ENCODE measurements at places on chromosomes 12 and 14.

DNA sequence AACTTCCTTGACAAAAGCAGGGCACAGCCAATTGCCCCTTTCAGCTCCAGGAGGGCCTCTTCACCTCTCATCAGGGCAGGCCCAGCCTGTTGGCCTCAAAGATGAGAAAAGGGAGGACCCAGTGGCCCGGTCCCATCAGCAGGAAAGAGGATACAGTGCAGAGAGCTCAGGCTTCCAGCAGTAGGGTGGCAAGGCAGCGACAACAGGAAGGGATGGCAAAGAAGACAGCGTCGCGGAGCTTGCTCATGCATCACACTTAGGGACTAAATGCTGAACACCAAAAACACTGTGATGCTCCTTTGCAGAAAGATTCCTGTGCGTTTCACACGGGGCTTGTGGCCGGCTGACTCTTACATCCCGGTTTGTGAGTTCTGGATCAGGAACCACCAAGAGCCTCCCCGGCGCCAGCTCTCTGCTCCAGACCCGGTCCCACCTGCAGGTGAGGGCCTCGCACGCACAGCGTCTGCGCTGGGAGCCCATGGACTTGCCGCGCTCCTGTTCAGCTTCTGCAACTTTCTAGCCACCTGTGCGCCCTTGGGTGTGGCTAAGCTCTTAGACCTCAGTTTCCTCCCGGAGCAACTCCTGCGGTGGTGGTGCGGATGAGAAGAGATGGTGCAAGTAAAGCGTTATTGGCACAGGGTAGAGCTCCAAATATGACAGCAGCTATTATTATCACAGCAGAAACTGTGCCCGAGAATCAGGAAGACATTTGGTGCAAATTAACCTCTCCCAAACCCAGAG is 15.3 kb upstream of the BCL7A start:
- DNase-seq, result no peak

DNA sequence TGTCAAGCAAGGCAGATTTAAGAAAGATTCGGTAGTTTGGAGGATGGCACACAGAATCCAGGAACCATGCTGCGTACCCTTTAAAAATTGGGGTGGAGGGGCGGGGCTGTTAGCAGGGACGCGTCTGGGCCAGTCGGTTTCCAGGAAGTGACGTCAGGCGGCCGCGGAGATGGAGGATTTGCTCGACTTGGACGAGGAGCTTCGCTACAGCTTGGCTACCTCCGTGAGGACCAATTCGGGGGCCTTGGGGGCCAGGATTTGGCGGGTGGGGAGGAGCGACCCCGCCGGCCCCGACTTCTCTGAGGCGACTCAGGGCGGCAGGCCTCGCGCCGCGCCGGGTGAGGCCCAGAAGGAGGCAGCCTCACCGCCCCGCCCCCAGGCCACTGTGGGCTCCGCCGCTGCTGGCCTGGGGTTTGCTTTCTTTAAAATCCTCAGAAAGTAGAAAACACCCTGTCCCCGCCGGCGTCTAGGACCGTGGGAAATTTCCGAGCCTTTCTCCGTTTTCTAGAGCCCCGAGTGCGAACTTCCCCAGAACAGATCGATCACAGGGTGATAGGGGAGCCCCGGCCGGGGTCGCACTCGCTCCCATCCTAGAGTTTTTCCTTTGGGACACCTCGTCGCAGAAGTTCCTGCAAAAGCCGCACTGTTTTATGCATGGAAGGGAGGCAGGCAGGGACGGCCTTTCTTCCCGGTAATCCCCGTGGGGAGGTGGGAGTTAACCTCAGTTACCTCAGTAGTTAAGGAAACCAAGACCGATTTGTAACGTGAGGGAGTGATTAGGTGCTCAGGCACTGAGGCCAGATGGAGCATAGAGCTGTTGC is at the start of gene IFT43:
TSS of gene IFT43 (plus strand) at position 146 of the 821 bp plus-strand sequence. CDS start at position 170, 24 bp downstream.
- peak; percentile 88 for DNase-seq

DNA sequence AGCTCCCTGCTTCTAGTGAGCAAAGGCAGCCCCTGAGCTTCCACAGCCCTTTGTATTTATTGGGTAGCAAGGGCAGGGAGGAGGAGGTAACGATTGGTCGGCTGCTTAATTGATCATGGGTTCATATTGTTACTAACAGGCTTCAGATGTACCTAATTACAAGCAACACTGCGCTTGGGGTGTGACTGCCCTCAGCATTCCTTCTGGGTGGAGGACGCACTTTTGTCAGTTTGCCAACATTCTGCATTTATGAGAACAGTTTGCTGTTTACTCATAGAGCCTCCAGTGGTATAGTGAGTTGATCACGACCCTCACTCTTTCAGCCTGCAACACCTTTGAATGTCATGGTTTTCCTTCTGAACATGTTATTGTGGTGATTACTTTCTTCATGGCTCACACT is 9.6 kb downstream of the TSHR start:
- DNase-seq, result no peak

GRCh38 chr12:118061011-118061872 is at the start of gene WSB2:
TSS of gene WSB2 (minus strand) at chr12:118061179. CDS start at chr12:118061048, 131 bp downstream.
- DNase-seq, result no peak

GRCh38 chr14:87815121-87815520 is 177.9 kb downstream of the GALC start:
- DNase-seq, result no peak

- no peak for DNase-seq
Measured at GRCh38 chr14:34214961-34215360, 247.1 kb downstream of the SPTSSA start.

DNA sequence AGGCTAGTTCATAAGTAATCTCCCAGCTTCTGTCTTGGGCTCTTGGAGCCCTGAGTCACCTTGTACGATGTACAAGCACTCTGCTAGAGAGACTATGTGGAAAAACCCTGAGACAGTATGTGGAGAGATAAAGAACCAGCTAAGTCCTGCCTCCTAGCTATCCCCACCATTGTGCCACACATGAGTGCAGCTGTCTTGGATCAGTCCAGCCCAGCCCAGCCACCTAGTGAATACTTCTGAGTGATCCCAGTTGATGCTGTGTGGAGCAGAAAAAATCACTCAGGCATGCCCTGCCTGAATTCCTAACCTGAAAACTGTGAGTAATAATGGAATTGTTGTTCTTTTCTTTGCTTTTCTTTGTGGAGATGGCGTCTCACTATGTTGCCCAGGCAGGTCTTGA is 5.1 kb upstream of the SERPINA6 start:
- no peak for DNase-seq

GRCh38 chr12:124396544-124397398 is 101.9 kb downstream of the RFLNA start:
- no peak for DNase-seq

GRCh38 chr14:39488600-39488999 is 56.4 kb upstream of the FBXO33 start:
- no peak for DNase-seq

DNA sequence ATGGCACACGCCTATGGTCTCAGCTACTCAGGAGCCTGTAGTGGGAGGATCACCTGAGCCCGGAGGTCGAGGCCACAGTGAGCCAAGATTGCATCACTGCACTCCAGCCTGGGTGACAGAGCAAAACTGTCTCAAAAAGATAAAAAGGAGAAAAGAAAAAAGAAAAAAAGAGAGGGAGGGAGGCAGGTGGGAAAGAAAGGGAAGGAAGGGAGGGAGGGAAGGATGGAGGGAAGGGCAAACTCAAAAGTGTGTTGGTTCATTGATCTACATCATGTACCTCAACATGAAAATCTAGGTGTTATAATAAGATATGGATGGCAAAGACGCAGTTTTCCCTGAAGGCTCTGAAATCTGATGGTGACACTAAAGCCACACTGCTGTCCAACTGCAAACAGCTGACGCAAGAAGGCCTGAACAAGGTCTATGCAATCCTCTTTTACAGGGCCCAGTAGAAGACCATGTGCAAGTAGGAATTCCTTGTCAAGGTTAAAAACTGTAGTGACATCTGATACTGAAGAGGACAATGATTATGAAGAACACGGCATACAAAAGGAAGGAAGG is 143.6 kb downstream of the ITPR2 start:
- DNase-seq, result no peak
